ENCODE measurements at places on chromosomes 3 and 15.

DNA sequence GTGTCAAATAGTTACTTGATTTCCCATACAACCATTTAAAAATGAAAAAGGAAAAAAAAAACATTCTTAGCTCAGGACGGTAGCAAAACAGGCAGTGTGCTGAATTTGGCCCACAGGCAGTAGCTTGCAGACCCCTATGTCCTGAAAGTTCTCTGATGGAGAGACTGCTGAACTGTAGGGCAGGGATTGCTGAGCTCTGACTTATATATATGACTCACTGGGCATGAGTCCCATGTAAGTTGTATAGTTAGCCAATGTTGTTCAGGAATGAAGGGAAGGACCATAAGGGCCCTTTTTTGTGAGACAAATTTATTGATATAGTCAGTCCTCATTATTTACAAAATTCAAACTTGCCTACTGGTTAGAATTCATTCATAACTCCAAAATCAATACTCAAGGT, 36.9 kb upstream of the FRMD4B start:
- DNase-seq, result no peak

DNA sequence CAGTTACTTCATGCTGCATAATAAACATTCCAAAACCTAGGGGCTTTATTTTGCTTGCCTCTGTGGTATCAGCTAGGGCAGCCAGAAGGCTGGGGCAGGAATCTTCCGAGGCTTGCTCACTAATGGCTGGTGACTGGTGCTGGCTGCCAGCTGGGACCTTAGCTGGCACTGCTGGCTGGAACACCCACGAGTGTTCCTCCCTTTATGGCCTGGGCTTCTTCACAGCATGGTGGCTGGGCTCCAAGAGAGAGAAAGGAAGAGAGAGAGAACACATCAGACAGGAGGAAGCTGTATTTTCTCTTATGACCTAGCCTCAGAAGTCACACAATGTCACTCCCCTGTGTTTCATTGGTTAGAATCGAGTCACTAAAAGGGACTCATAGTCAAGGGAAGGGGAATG, 23.9 kb upstream of the CDCP1 start:
- no peak for DNase-seq

GRCh38 chr3:11346416-11346815, 74.2 kb downstream of the ATG7 start:
- no peak for DNase-seq

- no peak for DNase-seq
Observed at GRCh38 chr3:187093320-187093719, 46.0 kb downstream of the RPL39L start.

GRCh38 chr15:29678504-29679034, 143.7 kb downstream of the TJP1 start:
- no peak for DNase-seq

DNA sequence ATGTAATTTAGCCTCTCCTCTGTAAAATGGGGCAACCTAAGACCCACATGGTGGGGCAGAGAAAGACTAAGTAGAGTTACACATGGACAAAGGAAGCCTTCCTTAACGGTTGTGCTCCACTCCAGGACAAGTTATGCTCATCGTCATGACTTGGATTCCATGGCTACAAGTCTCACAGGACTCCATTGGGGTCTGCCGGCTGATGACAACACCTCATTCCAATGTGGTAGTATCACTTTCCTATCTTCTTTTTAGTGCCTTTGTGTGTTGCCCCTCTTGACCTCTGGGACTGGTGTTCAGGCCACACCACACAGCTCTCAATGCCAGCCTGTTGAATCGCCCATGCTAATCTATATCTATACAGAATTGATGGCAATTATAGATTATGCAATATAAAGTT, 181.3 kb upstream of the WNT5A start:
- DNase-seq, result peak; percentile 20

DNA sequence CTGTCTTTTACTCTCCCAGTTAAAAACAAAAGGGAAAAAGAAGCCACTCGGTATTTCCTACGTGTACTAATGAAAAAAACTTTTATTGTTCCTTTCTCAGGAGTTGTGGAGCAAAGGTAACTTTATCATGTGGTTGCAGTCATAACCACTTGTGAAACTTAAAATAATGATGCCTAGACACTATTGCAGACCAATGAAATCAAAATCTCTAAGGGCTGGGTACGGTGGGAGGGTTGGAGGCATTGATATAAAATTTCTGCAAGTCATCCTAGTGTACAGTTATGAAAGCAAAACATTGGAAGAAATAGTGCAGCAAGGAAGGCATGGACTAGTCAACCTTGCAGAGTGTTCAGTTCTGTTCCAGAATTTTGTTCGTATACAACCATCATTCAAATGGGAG, 808.8 kb downstream of the TUSC7 start:
- DNase-seq, result no peak

DNA sequence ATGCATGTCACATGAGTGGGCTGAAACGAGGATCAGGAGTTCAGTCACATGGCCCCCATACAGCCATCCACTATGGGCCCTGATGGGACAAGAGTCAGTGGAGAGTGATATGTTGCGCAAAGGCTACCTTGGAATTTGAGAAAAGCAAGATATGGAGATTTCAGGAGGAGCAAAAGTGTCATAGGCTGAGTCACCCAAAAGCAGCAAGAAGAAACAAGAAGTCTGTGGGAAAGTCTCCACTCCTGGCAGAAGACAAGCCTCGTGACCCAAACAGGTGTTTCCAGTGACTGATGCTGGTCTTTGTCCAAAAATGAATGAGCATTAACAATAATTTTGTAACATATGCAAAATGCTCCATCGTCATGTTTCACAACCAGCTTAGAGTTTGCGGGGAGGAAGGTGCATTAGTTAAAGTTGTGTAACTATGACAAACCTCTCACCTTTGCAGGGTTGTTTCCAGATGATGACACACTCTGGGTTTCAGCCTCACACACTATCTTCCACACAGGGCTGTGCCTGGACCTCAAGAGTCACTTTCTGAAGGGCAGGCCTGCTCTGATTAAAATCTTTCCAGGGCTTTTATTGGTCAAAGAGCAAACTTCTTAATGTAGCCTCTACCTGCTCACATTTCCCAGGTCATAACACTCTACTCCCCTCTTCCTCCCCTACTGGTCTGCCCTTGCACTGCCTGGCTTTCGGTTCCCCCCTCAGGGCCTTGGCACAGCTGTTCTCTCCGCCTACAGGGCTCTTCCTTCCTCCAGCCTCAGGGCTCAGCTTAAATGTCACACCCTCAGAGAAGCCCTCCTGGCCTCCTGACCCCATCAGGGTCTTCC, 3.9 kb upstream of the DNASE1L3 start:
- DNase-seq, result no peak

GRCh38 chr3:141783632-141784031, 20.4 kb downstream of the GRK7 start:
- no peak for DNase-seq

Measured in non-pigmented ciliary epithelial cell (primary cell).